ENCODE measurements at places on chromosomes 5 and 9. TPM values are rescaled to one million over a fixed set of nuclear protein-coding genes. Genes with fewer than 3 reads are reported as not detected.

Gene PCDHB5
- 0.65 TPM for polyA plus RNA-seq

Gene RFK
- polyA plus RNA-seq: 16.0 TPM

Gene CTSV
- 0.61 TPM for polyA plus RNA-seq

Gene MORN5
- polyA plus RNA-seq: 19.0 TPM

Gene PRDM9
- polyA plus RNA-seq: not detected

- no peaks in the 10 kb centered on the region for H3K4me1 ChIP-seq
- DNase-seq: no peak
- no peak overlapping the region for H3K4me3 ChIP-seq
- no peak overlapping the region for H3K27ac ChIP-seq
- H3K36me3 ChIP-seq: peaks cover 9% of the 10 kb centered on the region
Observed at GRCh38 chr9:126491568-126491879, 122.2 kb upstream of the LMX1B start.

- H3K4me3 ChIP-seq: no peak overlapping the region
- H3K27ac ChIP-seq: no peak overlapping the region
- H3K27me3 ChIP-seq: no peaks in the 10 kb centered on the region
- peaks cover 3% of the 10 kb centered on the region for H3K4me1 ChIP-seq
- no peaks in the 10 kb centered on the region for H3K36me3 ChIP-seq
Observed at GRCh38 chr5:84292000-84292642, 92.6 kb downstream of the EDIL3 start.

- H3K36me3 ChIP-seq: no peaks in the 10 kb centered on the region
- DNase-seq: no peak
- H3K27me3 ChIP-seq: peaks cover 8% of the 10 kb centered on the region
- H3K4me1 ChIP-seq: peaks cover 17% of the 10 kb centered on the region
Observed at GRCh38 chr9:99373912-99374311, 151.8 kb downstream of the SEC61B start.

DNA sequence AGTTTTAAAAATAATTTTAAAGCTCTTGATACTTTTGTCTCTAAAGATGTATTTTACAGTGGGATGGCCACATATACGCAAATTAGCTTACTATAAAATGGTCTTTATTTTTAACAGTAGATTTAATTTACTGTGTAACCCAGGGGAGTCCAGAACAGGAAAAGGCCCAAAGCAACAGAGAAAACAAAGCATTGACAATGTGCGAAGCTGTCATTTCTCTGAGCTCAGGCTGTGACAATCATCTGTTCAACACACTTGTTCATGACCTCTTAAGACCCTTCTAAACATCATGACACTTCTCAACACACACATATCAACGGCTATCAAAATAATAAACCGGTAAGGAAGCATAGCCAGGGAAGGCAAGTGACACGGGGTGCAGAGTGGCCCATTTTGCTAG is 499.6 kb upstream of the MPDZ start:
- no peak for DNase-seq
- H3K4me3 ChIP-seq: no peak overlapping the region
- H3K4me1 ChIP-seq: no peaks in the 10 kb centered on the region
- no peaks in the 10 kb centered on the region for H3K36me3 ChIP-seq

DNA sequence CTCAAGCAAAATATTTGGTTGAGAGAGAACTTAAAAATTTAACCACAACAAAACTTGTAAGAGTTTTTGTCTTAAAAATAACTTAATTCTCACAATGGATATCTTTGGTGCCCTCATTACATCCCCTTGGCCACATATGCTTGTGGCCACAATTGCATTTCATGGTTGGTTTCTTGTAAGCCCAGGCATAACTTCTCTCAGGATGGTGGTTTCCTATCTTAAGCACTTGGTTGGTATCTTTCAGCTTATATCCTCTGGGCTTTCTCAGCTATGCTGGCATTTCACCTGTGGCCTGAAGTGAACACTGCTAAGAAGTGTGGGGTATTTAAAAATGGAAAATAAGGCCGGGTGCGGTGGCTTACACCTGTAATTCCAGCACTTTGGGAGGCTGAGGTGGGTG is 212.4 kb upstream of the MEF2C start:
- H3K4me3 ChIP-seq: no peak overlapping the region
- no peak for DNase-seq
- no peaks in the 10 kb centered on the region for H3K27me3 ChIP-seq

- no peaks in the 10 kb centered on the region for H3K27me3 ChIP-seq
- DNase-seq: no peak
- no peak overlapping the region for H3K27ac ChIP-seq
- no peak overlapping the region for H3K4me3 ChIP-seq
- H3K36me3 ChIP-seq: no peaks in the 10 kb centered on the region
- H3K4me1 ChIP-seq: no peaks in the 10 kb centered on the region
Observed at GRCh38 chr5:121251954-121252353, 599.7 kb upstream of the FTMT start.

- H3K27ac ChIP-seq: no peak overlapping the region
- no peaks in the 10 kb centered on the region for H3K27me3 ChIP-seq
- H3K4me1 ChIP-seq: no peaks in the 10 kb centered on the region
Observed at GRCh38 chr9:22483528-22484070, 37.0 kb downstream of the DMRTA1 start.

GRCh38 chr9:35658968-35659220 is 802 bp downstream of the CCDC107 start:
- H3K36me3 ChIP-seq: peaks cover 16% of the 10 kb centered on the region
- H3K27me3 ChIP-seq: no peaks in the 10 kb centered on the region
- no peaks in the 10 kb centered on the region for H3K4me1 ChIP-seq
- peak overlapping the region; percentile 93 for H3K4me3 ChIP-seq

GRCh38 chr5:82858151-82859025 is 218.8 kb downstream of the TMEM167A start:
- no peaks in the 10 kb centered on the region for H3K36me3 ChIP-seq
- peaks cover 63% of the 10 kb centered on the region for H3K4me1 ChIP-seq
- no peak overlapping the region for H3K4me3 ChIP-seq

GRCh38 chr5:181265092-181265671 is 4.2 kb upstream of the TRIM52 start:
- no peak overlapping the region for H3K4me3 ChIP-seq
- peaks cover 9% of the 10 kb centered on the region for H3K36me3 ChIP-seq
- no peak overlapping the region for H3K27ac ChIP-seq
- H3K27me3 ChIP-seq: no peaks in the 10 kb centered on the region
- H3K4me1 ChIP-seq: no peaks in the 10 kb centered on the region

- H3K27ac ChIP-seq: no peak overlapping the region
- no peaks in the 10 kb centered on the region for H3K27me3 ChIP-seq
- no peaks in the 10 kb centered on the region for H3K36me3 ChIP-seq
- no peak for DNase-seq
- H3K4me1 ChIP-seq: no peaks in the 10 kb centered on the region
Observed at GRCh38 chr5:10536511-10536910, 27.4 kb upstream of the ANKRD33B start.

DNA sequence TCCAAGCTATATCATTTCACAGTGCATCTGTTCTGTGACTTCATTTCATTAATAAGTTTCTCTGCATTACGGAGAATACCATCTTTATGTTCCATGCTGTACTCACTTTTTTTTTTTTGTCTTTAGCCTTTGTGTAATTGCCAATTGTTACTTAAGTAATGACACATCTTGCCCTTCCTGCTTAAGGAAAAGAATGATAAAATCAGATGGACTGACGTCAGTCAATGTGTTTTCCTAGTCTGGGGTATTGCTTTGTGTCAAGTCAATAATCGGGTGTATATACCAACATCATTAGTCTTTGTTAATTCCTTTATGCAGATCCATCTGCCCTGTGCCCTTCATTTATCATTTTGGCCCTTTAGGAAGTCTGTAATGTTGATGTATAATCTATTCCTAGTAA is 133.5 kb downstream of the CD180 start:
- H3K27ac ChIP-seq: no peak overlapping the region
- H3K4me3 ChIP-seq: no peak overlapping the region
- no peaks in the 10 kb centered on the region for H3K27me3 ChIP-seq
- no peaks in the 10 kb centered on the region for H3K36me3 ChIP-seq
- DNase-seq: no peak

DNA sequence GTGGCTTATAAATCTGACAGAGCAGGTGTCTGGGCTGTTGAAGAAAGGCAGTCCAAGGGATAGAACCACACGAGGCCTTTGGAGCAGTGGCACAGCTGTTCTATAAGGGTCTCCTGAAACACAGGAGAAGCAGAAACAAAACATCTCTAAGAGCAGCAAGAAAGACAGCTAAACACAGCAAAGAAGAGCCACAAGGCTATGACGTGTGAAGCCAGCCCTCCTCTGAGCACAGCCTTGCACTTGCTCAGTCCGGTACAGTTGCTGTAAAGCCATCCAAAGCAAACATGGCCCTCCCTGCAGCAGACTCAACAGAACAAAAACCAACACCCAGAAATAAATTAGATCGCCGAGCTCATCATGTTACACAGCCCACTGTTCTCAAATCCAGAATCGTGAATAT is 2.6 kb upstream of the GZMK start:
- H3K4me3 ChIP-seq: no peak overlapping the region
- no peak overlapping the region for H3K27ac ChIP-seq
- H3K4me1 ChIP-seq: no peaks in the 10 kb centered on the region
- no peaks in the 10 kb centered on the region for H3K27me3 ChIP-seq
- DNase-seq: no peak

Data from lung (tissue), 17 donors.